ENCODE measurements at places on chromosomes 1 and 21. TPM values are rescaled to one million over a fixed set of nuclear protein-coding genes. Genes with fewer than 3 reads are reported as not detected.

BCAS2 gene
- 29.3 TPM for polyA plus RNA-seq

SPRR1B gene
- not detected for polyA plus RNA-seq

PADI3 gene
- polyA plus RNA-seq, result not detected

KIF14 gene
- 0.04 TPM for polyA plus RNA-seq

MEX3A gene
- under 0.01 TPM for polyA plus RNA-seq

RGS1 gene
- polyA plus RNA-seq, result 3.9 TPM

C1orf226 gene
- 2.1 TPM for polyA plus RNA-seq

FCRL2 gene
- 0.25 TPM for polyA plus RNA-seq

FCGR2B gene
- polyA plus RNA-seq, result 2.6 TPM

TDRKH gene
- 2.9 TPM for polyA plus RNA-seq

S100A7A gene
- polyA plus RNA-seq, result not detected

OR2T3 gene
- not detected for polyA plus RNA-seq

CBS gene
- 25.7 TPM for polyA plus RNA-seq

TRAF3IP3 gene
- polyA plus RNA-seq, result 6.3 TPM

SPOCD1 gene
- polyA plus RNA-seq, result 1.0 TPM

TMCC2 gene
- polyA plus RNA-seq, result 0.92 TPM

IGSF5 gene
- polyA plus RNA-seq, result not detected

TCEA3 gene
- 19.1 TPM for polyA plus RNA-seq

PRAMEF27 gene
- polyA plus RNA-seq, result not detected

LIN28A gene
- polyA plus RNA-seq, result not detected

FAM43B gene
- 0.28 TPM for polyA plus RNA-seq

KCNA3 gene
- polyA plus RNA-seq, result 0.36 TPM

HIVEP3 gene
- 4.6 TPM for polyA plus RNA-seq

LRRC38 gene
- polyA plus RNA-seq, result 0.04 TPM

S100A3 gene
- 7.2 TPM for polyA plus RNA-seq

All from adipose tissue (tissue), 3 donors.